ENCODE measurements at places on chromosomes 12 and 14.

- no peak for DNase-seq
These were observed 772.5 kb upstream of the USP15 start for GRCh38 chr12:61487728-61488127.

DNA sequence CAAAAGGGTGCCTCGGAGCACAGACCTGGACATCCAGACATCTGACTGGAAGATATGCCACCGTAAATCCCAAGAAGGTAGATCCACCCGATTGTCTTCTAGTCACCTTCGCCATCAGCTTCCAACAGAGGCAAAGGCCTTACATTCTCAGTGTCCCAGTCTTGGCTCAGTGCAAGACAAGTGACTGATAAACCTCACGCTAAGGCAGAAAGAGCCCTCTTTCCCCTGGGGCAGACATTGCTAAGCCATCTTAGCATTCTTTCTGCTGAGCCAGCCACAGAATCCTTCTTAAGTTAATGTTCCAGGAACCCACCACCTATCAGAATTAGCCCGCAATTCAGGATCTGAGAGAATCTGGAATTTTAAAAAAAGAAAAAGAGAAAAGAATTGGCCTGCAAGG lies 4.3 kb upstream of the PLEKHG6 start:
- DNase-seq: no peak

GRCh38 chr12:64253356-64253755 lies 31.3 kb upstream of the KICS2 start:
- DNase-seq: no peak

- no peak for DNase-seq
These were observed 15.9 kb downstream of the KCTD10 start for GRCh38 chr12:109461049-109461845.

DNA sequence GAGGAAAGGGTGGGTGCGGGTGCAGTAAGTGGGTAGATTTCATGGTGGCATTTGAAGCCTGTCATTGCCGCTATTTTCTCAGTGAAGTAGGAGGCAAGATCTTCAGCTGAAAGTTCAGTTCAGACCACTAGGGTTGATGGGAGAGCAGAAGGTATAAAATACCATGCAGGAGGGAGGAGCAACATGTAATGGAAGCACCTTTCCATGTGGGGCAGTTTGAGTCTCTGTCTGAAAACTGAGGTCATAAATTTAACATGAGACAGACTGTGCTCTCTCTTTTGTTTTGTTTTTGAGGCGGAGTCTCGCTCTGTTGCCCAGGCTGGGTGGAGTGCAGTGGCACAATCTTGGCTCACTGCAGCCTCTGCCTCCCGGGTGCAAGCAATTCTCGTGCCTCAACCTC lies 22.7 kb downstream of the LRRC74A start:
- no peak for DNase-seq

- no peak for DNase-seq
These were observed 131.3 kb downstream of the KTN1 start for GRCh38 chr14:55711175-55711811.

DNA sequence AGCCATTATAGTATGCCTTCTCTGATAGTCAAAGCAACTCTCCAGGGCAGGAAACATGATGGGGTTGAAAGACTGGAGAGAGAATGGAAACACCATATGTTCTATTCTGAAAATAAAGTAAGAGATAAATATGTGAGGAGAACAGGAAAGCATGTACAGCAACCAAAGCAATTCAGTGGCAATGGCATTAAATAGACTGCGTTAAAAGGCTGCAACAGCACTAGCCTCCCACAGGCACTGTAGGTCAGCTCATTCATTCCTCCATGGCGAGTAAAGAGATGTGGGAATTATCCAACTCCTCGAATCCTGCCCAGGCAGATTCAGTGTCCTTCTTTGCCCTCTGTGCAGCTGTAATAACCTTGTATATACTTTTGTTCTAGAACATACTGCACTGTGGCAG lies 43.8 kb downstream of the ANO6 start:
- no peak for DNase-seq

DNA sequence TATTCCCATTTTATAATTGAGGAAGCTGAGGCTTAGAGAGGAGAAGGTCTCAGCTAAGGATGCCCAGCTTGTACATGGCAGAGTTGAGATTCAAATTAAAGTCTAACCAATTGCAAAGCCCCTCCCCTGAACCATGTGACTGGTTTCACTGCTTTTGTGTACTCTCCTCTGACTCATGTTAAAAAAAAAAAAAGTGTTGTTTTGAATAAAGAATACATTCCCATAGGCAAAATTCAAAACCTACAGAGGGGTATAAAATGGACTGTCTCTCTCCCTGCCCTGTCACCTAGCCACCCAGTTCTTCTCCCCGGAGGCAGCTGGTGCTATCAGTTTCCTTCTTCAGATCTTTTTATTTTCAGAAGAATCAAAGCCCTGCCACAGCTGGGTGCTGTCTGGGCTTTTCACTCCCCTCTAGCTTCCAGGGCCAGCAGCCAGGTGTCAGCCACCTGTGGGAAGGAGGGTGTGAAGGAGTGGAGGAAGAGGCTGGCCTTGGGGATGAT lies 5.4 kb downstream of the PSMD9 start:
- DNase-seq: no peak

- no peak for DNase-seq
These were observed 162.1 kb downstream of the ADCK1 start for GRCh38 chr14:77961847-77962580.

- DNase-seq: no peak
These were observed 47.2 kb downstream of the RFX4 start for GRCh38 chr12:106629797-106630659.

GRCh38 chr14:102927878-102928411 lies 5.5 kb downstream of the AMN start:
- no peak for DNase-seq

- DNase-seq: no peak
These were observed 51.2 kb upstream of the AEBP2 start for GRCh38 chr12:19388131-19388549.

- no peak for DNase-seq
These were observed 159.2 kb downstream of the TGFB3 start for GRCh38 chr14:75822522-75823141.
